Caudate nucleus (tissue), 63 donors: ENCODE measurements at places on chromosomes 7 and 10.

- no peak for DNase-seq
Measured at GRCh38 chr7:85222522-85222921, 35.7 kb upstream of the SEMA3D start.

- DNase-seq = no peak
Measured at GRCh38 chr7:31794851-31795344, 107.9 kb downstream of the PPP1R17 start.

- DNase-seq = no peak
Measured at GRCh38 chr7:101088858-101089529, 3.7 kb downstream of the TRIM56 start.

DNA sequence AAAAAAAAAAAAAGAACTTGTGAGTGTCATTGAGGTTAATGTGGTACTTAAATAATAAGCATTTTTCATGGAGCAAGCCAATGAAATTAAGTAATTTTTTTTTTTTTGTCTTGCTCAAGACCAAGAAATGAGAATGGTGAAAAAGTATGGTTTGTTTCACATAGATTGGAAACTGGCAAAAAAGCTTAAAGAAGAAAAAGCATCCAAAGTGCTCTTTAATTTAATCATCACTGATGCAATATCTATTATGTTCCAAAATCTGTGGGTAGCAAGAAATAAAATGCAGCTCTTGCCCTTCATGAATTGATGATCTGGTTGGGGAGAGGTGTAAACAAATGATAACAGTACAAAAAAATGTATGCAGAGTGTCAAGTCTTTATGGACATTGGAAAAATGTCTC is 980.6 kb downstream of the REEP3 start:
- DNase-seq = no peak

DNA sequence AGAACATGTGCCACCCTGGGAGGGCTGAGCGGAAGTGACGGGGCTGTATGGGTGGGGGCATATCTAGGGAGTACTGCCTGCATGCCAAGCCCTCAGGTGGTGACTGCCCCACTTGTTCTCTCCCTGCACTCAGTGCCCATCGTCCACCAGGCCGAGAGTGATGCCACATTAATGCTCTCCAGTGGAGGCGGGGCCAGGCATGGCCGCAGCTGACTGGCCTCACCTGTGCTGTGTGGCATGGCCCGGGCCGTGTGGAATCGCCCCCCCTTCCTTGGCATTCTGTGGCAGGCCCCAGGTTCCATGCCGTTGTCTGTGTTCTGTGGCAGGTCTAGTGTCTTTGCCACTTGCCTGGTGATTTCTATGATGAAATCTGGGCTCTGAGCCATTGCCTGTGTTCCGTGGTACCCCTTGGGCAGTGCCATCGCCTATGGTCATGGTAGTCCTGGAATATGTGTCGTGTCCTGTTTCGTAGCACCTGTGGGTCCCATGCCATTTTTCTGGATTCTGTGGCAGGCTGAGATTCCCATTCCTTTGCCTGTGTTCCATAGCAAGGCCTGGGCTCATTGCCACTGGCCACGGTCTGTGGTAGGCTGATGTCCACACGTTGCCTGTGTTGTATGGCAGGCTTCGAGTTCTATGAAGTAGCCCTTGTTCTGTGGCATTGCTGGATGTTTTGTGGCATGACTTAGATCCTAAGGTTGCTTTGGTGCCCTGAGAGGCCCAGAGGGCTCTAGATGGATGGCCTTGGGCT is 8.9 kb downstream of the FLNC start:
- DNase-seq = no peak

DNA sequence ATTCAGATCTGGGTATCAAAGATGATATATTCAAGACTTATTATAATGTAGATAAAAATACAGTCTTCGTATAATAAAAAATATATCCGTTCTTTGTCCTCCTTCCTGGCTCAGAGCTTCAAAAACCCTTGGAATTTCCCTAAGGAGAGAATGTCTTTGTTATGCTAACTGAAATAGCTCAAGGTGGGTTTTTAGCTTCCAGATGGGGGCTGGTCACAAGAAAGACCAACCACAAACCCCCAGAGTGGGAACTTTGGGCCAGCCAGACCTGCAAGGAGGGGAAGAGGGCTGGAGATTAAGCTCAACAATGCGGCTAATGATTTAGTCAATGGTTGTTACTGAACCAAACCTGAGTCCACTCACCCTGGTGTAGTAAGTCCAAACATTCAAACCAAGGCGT is 196.4 kb downstream of the SDHAF3 start:
- no peak for DNase-seq

DNA sequence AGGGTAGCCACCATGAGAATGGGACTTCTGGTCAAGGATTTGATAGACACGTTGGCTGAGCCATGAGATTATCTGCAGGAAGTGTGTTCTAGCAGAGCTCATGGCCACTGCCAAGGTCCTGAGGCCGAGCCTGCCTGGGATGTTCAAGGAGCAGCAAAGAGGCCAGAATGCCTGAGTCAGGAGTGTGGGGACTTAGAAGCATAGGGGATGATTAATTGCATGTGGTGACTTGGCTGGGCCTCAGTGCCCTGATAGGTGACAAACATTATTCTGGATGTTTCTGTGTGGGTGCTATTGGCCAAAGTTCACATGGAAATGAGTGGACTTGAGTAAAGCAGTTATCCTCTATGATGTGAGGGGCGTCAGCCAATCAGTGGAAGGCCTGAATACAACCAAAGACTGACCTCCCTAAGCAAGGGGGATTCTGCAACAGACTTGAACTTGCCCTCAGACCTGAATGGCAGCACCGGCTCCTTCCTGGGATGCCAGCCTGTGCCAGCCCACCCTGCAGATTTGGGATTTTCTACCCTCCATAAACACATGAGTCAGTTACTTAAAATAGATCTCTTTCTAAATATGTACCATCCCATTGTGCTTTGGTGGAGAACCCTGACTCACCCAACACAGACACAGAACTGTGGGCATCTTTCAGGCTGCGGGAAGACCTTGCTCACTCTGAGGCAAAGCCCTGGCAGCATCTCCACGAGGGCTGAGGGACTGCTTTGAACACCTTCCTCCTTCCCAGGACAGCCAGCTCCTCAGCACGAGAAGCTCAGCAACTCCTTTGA is 363.9 kb upstream of the MGMT start:
- DNase-seq = no peak

DNA sequence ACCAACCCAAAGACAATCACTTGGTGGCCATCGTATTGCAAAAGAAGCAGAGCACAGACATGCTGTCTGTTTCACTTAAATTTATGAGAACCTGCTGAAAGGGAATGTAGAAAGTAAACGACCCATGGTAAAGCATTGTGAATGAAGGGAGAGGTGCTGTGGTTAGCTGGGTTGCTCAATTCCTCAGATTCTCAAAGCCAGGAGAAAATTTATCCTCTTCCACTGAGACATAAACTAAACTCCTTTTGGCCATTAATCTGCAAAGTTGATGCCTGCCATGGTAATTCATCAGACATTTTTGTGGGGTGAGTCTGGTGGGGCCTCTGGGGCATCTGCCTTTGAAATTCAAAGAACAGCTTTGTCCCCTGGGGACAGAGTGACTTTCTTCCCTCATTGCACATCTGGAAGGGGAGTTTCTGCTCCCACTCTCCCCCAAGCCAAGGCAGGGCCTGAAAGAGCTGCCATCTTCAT is 951.0 kb downstream of the LRMDA start:
- no peak for DNase-seq

DNA sequence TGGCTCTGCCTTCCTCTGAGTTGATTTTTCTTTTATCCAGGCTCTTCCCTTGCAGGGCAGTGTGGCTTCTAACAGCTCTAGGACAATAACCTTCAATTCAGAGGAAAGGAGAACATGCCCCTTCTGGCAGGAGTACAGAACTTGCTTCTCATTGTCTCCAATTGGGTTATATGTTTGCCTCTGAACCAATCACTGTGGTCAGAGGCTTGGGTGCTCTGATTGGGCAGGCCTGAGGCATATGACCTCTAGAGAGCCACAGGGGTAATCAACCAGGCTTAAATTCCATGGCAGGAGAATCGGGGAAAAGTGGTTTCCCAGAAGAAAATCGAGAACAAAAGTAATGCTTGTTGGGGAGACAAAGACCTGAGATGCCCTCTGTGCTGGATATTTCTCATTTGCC is 240.0 kb downstream of the REEP3 start:
- no peak for DNase-seq

DNA sequence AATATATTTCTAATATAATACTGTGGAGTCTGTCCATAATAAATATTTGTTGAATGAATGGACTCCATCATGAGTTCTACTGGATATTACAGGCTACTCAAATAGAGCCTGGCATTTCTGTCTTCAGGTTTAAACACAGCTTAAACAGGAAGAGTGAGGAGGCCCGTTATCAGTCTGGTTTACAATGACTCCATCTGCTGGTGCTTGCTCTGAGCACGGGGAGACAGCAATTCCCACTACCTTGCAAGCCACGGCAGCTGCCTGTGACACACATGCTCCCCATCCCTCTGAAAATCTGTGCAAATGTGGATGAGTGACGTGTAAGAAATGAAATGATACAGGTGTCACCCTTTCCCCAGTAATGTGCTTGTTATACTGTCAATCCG is 293.5 kb upstream of the IMMP2L start:
- peak; percentile 25 for DNase-seq

DNA sequence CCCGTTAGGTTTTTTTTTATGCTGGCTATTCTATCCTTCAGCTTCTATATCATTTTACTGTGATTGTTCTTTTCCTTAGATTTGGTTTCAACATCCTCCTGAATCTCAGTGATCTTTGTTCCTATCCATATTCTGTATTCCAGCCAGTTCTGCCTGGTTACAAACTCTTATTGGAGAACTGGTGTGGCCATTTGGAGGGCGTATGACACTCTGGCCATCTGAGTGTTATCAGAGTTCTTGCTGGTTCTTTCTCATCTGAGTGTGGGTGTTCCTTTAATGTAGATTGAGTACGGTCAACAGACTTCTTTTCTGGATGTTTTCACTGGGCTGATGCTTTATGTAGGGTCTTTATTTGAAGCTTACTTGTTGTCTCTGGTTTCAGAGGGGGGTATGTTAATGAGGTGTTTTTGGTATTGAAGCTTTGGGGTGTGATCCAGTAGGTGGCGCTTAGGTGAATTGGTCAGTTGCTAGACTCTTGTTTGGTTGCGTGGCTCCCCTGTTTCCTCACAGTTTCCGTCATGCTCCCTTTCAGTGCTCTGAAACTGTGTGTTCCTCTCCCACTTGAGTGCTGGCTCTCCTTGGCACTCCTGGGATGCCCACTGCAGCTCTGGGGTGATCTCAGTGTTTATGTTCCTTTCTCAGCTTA is 80.7 kb downstream of the FANK1 start:
- no peak for DNase-seq

GRCh38 chr10:24448351-24448999 is 239.5 kb downstream of the KIAA1217 start:
- DNase-seq = no peak

GRCh38 chr7:44379366-44380188 is 54.2 kb upstream of the CAMK2B start:
- no peak for DNase-seq

DNA sequence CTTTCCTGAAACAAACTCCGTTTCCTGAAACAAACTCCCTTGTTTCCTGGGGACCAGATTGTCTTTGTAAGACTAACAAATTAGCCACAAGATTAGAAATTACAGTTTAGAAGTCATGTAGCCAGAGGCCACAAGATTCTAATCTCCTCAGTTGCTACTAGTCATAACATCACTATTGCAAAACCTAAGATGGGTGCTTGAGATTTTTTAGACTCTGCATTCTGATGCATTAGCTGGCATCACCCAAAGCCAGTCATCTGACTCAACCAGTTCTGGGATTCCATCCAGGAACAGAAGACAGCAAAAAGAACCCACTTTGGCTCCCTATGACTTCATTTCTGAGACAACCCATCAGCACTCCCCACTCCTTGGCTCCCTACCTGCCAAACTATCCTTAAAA is 367.9 kb upstream of the MBL2 start:
- no peak for DNase-seq

- DNase-seq = no peak
Measured at GRCh38 chr10:89399956-89400355, 7.5 kb downstream of the IFIT1 start.

GRCh38 chr7:47807126-47807525 is 141.1 kb downstream of the PKD1L1 start:
- no peak for DNase-seq

- no peak for DNase-seq
Measured at GRCh38 chr7:92699966-92700514, 109.8 kb upstream of the FAM133B start.

DNA sequence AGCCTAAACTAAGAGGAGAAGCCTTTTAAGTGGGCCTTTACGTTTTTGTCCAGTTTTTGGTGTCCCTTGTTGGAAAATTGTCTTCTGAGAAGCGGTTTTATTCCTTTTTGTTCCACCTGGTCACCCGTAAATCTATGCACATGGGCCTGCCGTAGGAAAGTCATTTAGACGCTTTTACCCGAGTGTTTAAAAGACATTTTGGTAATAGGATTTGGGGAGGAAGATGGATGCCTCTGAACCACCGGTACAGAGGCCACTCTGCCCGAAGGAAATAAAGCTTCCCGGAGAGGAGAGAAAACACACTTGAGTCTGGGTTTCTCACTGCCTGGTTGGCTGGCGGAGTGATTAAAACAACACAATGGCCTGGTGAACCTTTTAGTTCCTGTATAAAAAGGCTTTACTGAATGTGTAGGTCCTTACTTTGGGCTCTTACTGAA is 760 bp downstream of the THNSL1 start:
- peak; percentile 28 for DNase-seq

DNA sequence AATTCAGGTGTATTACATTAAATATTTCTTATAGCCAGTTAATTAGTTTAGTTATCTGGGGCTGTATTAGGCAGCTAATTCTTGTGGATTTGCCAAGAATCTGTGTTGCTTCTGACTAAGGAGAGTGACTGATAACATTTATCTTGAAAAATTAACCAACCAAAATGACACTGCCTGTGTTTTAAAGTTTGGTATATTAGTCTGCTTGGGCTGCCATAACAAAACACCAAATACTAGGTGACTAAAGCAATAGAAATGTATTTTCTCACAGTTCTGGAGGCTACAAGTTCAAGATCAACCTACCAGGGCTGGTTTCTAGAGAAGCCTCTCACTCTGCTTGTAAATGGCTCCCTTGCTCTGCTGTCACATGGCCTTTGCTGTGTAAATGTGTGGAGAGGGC is 12.9 kb downstream of the EXOC4 start:
- DNase-seq = no peak

- DNase-seq = no peak
Measured at GRCh38 chr7:104895522-104896236, 118.3 kb upstream of the KMT2E start.

DNA sequence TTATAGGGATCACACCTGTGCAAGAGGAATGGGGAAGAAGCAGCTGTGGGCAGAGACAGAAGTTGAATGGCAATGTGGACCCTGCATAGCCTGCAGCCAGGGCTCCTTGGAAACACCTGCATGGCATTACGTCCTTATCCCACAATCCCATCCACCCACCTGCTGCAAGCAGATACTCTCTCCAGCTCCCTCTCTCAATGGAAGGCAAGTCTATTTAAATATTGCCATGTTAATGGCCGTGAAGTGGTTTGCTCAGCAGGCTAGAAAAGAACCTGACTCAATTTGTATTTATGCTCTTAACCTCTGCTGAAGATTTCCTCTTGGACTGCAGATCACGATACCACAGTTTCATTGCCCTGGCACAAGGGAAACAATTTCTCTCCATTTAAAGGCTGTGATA is 417.0 kb downstream of the TYW1 start:
- DNase-seq = no peak
